ENCODE measurements at places on chromosomes 4 and X.

DNA sequence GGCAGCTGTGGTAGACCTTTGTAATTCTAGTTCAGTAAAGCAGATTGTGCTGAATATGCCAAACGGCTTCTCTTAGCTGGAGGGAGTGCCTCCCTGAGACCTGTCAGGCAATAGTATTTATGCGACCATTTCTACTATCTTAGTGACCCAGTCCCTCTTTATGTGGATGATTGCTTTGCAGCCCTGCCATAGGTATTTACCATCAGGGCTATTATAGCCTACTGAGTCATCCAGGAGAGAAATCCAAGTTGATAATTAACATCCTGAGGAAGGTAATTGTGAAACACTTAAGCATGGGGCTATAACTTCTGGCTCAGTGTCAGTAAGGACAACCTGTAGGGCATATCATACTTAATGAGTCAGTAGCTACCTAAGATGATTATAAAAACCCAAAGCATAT, 103.9 kb upstream of the MAOA start:
- no peak for DNase-seq

DNA sequence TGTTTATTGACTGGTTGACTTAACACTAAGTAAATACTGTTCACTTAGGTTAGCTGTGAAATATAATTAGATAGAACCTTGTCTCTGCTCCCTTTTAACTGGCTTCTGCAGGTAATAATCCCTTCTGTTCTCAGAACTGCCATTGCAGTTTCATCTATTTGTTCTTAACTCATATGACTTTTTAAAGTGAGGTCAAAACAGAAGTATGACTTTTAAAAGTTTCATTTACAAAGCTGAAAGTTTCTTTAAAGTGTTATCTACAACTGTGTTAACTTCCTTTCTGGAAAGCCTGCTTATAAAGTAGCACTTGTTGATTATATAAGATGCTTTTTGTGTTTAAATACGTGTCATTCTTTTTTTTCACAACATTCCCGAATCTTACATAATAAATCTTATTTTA, 127.4 kb downstream of the TET2 start:
- no peak for DNase-seq

DNA sequence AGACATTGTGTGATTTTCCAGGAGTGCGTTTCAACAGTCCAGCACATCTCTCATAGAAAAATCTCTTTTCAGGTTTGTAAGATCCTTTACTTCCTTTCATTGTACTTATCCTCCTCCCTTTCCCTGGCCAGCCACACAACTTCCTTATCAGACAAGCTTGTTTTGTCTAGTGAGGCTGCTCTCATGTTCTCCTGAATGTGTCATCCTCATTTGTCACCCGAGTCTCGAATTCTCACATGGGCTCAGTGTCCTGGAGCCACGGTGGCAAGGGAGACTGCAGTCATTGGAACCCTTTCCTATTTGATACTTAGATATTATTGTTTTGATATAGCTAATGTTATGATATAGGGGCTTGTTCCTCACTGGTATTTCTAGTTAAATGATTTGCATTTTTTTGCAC, 16.9 kb downstream of the SYNPO2 start:
- no peak for DNase-seq

DNA sequence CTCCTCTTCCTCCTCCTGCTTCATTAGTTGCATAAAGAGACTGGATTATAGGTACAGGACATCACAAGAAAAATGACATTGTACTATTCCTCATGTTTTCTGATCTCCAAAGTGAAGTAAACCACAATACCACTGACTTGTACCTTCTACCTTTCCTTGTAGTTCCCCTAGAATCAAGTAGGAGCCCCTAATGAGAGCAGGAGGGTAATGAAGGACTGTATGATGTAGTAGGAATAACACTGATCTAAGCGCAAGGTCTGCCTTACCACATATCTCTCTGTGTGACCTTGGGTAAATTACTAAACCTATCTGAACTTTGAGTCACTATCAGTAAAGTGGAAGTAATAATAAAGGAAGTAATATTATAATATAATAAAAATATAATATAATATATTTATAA, 3.6 kb downstream of the VSIG4 start:
- no peak for DNase-seq

DNA sequence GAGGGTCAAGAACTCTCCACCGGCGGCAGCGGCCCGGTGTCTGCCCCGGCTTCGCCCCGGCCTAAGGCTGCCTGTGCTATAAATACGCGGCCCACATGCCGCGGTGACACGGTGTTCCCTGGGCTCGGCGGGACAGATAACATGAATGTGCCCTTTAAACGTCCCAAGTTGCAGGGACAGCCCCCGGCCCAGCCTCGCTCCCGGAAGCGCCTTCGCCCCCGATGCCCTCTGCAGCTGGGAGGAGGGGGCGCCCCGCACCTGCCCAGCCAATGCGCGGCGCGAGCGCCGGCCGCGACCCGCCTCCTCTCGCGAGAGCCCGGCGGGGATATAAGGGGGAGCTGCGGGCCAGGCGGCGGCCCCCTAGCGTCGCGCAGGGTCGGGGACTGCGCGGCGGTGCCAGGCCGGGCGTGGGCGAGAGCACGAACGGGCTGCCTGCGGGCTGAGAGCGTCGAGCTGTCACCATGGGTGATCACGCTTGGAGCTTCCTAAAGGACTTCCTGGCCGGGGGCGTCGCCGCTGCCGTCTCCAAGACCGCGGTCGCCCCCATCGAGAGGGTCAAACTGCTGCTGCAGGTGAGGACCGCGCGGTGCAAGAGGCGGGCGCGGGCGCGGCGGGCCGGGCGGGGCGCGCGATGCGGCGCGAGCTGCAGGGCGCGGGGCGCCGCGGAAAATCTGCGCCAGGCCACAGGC, at the start of gene SLC25A4:
Gene SLC25A4, plus strand, starts transcription at position 355 of the 689 bp plus-strand sequence. Its CDS starts 107 bp downstream, at position 462.
- DNase-seq = peak; percentile 92

GRCh38 chr4:169668069-169668721, 47.8 kb downstream of the CLCN3 start:
- DNase-seq = no peak

- no peak for DNase-seq
Observed at GRCh38 chr4:138981930-138982390, 33.6 kb upstream of the NOCT start.

GRCh38 chr4:4899202-4899925, 39.9 kb downstream of the MSX1 start:
- DNase-seq = no peak

DNA sequence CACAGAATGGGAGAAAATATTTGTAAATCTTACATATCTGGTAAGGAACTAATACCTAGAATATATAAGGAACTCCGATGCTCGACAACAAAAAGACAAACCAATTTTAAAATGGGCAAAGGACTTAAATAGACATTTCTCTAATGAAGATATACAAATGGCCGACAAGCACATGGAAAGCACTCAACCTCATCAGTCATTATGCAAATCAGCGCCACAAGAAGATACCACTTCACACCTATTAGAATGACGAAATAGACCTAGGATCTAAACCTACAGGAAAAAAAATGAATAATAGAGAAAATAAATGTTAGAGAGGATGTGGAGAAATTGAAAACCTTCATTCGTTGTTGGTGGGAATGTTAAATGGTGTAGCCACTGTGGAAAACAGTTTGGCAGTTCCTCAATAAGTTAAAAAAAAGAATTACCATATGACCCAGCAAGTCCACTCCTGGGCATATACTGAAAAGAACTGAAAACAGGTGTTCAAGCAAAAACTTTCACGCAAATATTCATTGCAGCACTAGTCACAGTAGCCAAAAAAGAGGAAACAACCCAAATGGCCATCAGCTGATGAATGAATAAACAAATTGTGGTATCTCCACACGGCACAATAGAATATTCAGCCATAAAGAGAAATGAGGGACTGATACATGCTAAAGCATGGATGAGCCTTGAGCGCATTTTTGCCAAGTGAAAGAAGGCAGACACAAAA, 57.3 kb upstream of the WDR19 start:
- no peak for DNase-seq

DNA sequence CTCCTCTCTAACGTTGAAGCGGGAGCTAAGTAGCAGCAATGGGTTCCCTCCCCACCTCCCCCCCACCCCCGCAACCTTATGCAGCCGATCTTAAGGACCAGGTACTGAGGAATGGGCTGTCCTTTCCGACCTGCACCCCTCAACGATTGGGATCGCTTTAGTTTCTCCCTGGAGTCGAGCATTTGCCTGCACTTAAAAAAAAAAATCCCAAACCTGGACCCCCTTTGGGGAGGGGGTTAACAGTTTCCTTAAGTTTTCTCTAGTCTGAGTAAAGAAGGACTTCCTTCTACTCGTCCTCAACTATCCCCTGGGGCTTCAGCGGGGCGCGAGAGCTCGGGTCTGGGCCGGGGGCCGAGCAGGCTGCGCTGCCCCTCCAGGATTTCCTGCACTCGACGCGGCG, 25.7 kb upstream of the BCORL1 start:
- DNase-seq = no peak

DNA sequence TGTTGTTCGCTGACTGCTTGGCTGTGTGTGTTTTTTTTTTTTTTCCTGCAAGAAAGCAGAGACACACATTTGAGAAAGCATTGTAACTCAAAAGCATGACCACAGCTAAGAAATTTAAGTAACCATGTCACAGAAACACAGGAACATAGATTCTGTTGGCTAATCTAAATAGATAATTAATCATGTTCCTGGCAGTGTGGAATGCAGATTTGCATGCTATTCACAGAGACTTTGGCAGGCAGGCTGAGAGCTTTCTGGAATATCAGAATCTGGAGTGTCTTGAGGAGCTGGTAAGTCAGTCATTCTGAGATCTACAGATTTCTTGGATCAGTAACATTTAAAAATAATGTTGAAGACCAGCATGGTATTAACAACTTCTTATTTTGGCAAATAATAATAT, 33.2 kb upstream of the SMS start:
- no peak for DNase-seq

- no peak for DNase-seq
Observed at GRCh38 chr4:75306506-75306905, 207.7 kb downstream of the RCHY1 start.

- no peak for DNase-seq
Observed at GRCh38 chr4:41670982-41671381, 77.5 kb downstream of the PHOX2B start.

- DNase-seq = no peak
Observed at GRCh38 chr4:184860018-184860779, 34.4 kb upstream of the ACSL1 start.

GRCh38 chrX:53284684-53285447, 3.5 kb upstream of the IQSEC2 start:
- peak; percentile 25 for DNase-seq

DNA sequence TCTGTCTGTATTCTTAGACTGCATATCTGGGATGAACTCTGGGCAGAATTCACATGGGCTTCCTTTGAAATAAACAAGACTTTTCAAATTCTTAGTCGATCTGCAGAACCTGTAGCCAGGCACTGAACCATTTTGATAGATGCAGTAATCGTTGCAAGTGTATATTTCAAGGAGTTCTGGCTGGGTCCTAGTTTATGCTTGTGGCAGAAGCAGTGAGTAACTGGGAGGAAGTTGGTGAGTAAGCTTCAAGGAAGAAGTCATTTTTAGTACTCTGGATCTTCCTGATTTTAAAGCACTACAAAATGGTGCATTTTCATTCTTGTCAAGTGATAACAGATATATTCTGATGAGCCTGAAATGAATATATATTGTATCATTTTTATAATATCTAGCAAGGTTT, 9.5 kb downstream of the HPRT1 start:
- DNase-seq = no peak

DNA sequence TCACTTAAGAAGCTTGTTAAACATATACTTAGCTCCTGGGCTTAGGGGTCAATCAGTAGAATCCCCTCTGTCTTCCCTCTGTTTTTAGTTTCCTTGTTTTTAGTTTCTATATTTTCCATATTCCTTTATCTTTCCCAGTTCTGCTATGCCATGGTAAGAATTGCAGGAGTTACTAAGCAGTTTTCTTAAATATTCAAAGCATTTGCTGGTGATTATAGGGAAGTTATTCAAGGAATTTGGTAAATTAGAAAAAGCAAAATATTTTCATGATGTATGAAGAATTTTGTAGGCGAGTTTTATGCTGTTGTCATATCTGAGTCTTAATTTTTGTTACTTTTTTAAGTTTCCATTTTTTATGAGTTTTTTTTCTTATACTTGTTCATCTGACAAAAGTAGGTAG, 91.6 kb upstream of the NUDT6 start:
- DNase-seq = no peak

All from activated B cell treated with CpG ODN at 0.5 μM for 24 hours (primary cell).